Diencephalon (tissue), 1 donor: ENCODE measurements at places on chromosomes 5 and 9. TPM values are rescaled to one million over a fixed set of nuclear protein-coding genes. Genes with fewer than 3 reads are reported as not detected.

NDOR1 gene
- 3.9 TPM for total RNA-seq

GRIN1 gene
- 69.0 TPM for total RNA-seq

DCAF10 gene
- total RNA-seq = 27.0 TPM

MYMK gene
- total RNA-seq = not detected

PTBP3 gene
- 66.9 TPM for total RNA-seq
